ENCODE measurements at places on chromosomes 6 and 20.

DNA sequence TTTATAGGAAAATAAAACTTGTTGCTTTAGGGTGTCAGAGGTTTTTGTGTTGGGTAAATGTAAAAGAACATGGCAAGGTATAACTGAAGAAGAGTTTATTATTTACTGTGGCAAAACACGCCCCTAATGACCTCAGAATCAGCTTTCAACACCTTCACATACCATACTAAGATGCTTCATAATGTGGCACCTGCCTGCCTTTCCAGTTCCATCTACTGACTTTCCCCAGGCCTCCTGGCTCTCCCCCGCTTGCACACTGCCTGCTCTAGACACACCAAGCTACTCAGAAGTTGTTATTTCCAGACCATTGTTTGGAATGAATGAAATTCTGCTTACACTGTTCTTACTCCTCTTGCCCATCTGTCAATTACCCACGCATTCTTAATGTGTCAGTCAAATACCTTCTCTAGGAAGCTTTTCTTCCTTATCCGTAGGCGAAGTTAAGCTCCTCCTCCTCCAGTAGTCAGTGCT lies 1.8 kb downstream of the TIAM2 start:
- no peak for DNase-seq

DNA sequence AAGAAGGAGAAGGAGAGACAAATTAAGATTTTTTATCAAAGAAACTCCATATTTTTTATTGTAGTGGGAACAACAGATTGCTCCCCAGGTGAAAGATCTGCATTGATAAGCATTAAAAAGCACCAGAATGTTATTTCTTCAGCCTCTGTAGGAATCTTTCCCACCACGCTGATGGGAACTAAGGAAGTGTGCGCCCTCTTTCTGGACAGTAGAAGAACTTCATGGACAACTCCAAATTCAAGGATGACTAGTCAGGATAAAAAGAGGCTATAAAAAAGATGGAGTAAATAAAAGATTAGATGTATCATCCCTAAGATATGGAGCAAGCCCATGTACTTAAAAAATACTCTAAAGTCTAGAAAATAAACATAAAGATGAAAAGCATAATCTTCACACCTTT lies 45.8 kb upstream of the PAK5 start:
- no peak for DNase-seq

DNA sequence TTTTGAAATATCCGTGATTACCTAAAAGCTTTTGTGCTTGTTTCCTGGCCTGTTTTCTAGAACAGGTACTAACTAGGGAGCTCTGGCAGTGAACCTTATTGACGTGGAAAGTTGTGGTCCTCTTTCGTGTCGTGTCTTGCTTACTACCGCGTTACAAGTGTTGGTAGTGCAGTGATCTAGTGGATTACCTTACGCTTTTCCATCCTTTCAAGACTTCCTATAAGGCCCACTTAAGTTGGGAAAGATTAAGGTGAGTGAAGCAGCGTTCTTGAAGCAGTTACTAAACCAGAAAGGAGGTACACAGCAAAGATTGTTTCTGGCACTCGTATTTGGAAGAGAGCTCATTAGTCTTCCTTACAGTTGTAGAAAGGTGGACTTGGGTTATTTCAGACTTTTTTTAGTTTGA lies 1.9 kb downstream of the PNRC1 start:
- peak; percentile 41 for DNase-seq

DNA sequence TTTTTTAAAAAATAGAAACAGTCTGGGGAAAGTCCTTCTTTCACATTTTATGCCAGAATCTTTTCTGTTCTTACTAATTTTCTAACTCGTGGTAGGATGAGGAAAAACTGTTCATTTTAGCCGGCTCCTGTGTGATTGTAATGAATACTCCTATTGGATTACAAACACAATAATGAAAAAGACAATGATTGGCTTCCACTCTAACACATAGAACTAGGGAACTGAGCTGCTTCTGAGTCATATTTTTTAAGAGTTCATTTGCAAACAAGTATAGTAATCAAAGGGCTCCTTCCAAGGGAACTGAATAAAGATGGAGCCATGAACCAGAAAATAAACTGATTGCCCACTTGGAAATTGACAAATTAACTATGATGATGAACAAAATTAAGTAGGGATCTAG lies 265.3 kb upstream of the TCF21 start:
- peak; percentile 64 for DNase-seq

GRCh38 chr20:50093240-50093639 lies 19.7 kb downstream of the UBE2V1 start:
- DNase-seq = no peak

GRCh38 chr6:142835787-142836535 lies 109.0 kb downstream of the HIVEP2 start:
- DNase-seq = no peak

DNA sequence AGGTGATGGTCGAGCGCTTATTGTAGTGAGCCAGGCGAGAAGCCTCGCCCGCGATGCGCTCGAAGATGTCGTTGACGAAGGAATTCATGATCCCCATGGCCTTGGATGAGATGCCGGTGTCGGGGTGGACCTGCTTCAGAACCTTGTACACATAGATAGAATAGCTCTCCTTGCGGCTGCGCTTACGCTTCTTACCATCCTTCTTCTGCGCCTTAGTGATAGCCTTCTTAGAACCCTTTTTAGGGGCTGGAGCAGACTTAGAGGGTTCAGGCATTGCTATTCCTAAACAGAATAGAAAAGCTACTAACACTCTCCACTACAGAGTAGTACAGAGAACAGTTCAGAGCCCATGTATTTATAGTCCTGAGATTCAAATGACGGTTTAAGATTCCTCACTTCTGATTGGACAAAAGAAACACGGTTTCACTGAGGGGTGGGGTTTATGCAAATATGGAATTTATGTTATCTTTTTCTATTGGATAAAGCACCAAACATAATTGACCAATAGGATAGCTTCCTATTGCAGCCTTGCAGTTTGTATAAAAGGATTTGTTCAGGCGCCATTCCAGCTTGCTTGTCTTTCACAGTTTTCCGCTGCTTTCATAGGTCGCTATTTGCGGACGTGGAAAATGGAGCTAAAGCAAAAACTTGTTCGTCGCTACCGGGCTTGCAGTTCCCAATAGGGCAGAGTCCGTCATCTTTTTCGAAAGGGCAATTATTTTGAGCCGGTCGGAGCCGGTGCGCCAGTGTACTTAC lies 43.7 kb upstream of the HFE start:
- DNase-seq = peak; percentile 99

GRCh38 chr20:43969028-43969447 lies 54.4 kb downstream of the TOX2 start:
- no peak for DNase-seq

- DNase-seq = no peak
Measured at GRCh38 chr20:53161473-53161872, 189.3 kb downstream of the TSHZ2 start.

DNA sequence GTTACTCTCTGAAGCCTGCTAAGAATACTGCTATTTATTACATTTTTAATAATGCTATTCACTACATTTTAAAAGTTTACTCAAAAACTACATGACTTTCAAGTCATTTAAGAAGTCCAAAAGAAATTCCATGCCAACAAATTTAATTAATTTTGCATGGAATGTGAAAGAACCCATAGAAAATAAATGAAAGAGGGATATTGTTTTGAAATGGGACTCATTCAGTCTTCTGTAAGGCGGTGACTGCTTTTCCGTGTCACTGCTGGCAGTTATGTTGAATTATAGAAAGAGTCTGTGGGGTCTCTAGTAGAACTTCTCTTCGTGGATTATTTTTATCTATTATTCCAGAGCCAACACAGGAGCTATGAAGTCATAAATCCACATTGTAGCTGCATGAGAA lies 211.2 kb downstream of the LAMA2 start:
- no peak for DNase-seq

DNA sequence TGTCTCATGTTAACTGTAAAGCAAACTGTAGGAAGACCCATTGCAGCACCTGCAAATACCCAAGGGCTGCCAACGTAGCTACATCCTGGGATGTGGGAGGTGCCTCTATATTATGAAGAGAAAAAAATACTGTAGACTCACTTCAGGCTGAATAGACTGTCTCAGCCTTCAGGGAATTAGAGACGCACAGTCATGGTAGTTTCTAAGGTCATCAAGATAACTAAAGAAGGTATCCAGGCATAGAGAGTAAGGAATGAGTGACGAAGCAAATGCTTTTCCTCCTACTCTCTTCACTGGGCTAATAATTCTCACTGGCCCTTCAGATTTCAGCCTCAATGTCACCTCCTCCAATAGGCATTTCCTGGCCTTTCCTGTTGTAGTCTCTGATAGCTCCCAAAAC lies 121.6 kb upstream of the ECI2 start:
- peak; percentile 39 for DNase-seq

DNA sequence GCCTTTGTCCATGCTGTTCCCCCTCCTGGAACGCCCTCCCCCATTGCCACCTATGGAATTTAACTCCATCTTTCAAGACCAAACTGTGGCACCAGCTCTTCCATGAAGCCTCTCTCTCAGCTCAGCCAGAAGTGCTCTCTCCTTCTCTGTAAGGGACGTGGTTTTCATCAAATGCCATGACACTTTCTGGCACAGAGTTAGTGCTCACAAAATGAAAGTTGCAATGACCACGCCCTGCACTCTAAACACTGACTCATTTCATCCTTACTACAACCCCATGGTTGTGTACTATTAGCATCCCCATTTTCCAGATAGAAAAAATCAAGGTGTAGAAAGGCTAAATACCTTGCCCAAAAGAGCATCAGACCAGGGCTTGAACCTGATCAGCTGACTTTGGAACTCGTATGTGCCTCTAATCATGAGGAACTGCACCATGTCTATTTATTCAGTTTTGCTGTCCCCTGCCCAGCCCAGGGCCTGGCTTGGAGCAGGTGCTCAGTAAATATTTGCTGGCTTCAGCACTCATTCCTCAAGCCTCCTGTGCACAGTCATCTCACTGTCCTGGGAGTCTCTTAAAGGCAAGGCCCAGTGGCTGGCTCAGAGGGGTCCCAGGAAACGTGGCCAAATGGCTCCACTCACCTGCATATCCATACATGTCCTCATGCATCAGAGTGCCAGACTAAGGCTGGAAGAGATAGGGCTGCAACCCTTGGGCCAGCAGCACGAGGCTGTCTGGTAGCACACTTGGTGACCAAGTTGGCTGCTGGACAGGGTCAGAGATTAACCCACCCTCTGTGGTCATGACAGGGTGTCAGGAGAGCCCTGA lies 77.9 kb downstream of the MRPL14 start:
- DNase-seq = peak; percentile 66
